ENCODE measurements at places on chromosomes 7 and 10.

DNA sequence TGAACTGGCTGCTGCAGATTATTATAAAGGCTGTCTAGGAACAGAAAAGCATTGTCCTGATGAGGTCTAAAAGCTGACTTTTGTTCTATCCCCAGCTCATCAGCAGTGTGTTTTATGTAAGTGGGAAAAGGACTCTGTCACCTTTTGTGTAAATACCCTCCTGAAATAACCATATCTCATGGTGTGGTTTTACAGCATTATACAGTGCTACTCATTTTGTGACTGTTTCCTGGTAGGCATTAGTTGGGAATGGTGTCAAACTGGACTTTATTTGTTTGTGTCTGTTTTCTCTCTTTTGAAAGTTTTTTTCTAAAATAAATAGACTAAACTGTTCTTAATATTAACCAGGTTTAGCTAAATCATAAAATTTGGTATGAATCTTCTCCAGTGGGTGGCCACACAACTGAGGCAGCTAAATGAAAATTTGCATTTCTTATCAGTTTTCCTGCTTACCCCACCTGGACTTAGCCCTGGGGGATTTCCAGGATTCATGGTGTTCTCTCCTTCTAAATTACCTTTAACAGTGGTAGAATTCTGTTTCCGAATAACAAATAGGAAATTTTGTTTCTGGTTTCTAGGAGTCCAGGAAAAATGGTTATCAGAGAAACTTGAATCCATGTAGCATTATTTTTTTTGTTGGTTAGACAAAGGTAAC lies 140.9 kb downstream of the LHFPL3 start:
- DNase-seq = no peak

- no peak for DNase-seq
Measured at GRCh38 chr7:82972135-82972534, 190.5 kb downstream of the PCLO start.

DNA sequence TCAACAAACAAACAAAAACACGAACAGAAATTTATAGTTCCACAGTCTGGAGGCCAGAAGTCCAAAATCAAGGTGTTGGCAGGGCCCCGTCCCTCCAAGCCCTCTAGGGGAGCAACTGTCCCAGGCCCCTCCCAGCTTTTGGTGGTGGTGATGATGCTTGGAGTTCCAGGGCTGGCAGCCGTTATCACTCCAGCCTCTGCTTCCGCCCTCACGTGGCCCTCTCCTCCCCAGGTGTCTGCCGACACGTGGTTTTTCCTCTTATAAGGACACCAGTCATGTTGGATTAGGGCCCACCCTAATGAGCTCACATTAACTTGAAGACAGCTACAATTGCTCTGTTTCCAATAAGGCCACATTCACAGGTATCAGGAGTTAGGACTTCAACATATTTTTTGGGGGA lies 49.7 kb downstream of the MICALL2 start:
- no peak for DNase-seq

DNA sequence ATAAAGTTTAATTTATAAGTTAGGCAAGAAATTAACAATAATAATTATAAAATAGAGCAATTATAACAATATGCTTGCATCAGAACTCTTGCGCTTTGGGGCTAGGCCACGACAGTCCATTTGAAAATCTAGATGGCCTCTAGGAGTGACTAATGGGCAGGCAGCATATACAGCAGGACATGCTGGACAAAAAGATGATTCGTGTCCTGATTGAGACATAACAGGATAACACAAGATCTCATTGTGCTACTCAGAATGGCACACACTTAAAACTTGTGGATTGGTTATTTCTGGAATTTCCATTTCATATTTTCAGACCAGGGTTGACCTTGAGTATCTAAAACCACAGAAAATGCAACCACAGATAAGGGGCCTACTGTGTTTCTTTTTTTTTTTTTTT lies 27.5 kb downstream of the CTNNA3 start:
- no peak for DNase-seq

Data from H7 (cell line).